ENCODE measurements at places on chromosomes 1 and 21.
A peak's percentile ranks its signal among the peaks of the same experiment; 100 is the strongest.

GRCh38 chr1:117967477-117967876, 37.9 kb downstream of the WDR3 start:
- DNase-seq: no peak

GRCh38 chr1:230117694-230118093, 50.7 kb downstream of the GALNT2 start:
- DNase-seq: no peak

DNA sequence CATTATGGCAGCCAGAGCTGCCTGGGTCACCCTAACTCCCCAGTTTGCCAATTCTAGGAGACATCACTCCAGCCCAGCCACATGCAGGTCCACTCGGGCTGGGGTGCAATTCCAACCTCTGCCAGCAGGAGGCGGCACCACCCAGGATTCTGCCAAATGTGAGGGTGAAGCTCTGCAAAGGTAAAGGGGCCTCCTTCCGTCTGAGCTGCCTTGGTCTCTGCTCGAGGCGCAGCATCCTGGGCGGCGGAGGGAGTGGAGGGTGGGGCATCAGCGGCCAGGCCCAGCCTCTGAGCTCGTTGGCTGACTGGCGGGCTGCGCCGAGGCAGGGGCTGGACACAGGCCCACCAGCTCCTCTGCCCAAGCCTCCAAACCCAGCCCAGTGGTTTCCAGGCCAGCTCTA, 63.8 kb downstream of the ARHGEF16 start:
- no peak for DNase-seq

GRCh38 chr1:107413546-107413945, 272.7 kb downstream of the NTNG1 start:
- DNase-seq: no peak

DNA sequence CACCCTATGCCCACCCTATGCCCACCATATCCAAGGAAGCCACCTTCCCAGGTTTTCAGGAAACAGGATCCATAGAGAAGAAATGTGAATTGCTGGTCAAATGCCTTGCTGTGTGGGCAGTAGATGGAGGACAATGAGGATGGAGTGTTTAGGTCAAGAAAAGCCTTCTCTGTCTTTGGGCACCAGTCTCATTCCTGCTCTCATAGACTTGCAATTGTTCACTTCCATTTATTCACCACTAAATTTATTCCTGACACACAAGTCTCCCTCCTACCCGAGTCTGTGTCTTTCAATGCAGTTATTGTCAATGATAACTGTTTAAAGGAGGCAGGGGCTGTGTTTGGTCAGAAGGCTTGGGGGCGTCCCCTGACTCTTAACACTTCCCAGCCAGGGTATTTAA, 48.0 kb upstream of the ITPKB start:
- no peak for DNase-seq

GRCh38 chr1:204410688-204411450, 748 bp downstream of the PPP1R15B start:
- DNase-seq: no peak

GRCh38 chr1:95353194-95353593, 119.2 kb downstream of the RWDD3 start:
- DNase-seq: peak; percentile 100

GRCh38 chr1:72283307-72284083, 1.2 kb upstream of the NEGR1 start:
- peak; percentile 66 for DNase-seq

DNA sequence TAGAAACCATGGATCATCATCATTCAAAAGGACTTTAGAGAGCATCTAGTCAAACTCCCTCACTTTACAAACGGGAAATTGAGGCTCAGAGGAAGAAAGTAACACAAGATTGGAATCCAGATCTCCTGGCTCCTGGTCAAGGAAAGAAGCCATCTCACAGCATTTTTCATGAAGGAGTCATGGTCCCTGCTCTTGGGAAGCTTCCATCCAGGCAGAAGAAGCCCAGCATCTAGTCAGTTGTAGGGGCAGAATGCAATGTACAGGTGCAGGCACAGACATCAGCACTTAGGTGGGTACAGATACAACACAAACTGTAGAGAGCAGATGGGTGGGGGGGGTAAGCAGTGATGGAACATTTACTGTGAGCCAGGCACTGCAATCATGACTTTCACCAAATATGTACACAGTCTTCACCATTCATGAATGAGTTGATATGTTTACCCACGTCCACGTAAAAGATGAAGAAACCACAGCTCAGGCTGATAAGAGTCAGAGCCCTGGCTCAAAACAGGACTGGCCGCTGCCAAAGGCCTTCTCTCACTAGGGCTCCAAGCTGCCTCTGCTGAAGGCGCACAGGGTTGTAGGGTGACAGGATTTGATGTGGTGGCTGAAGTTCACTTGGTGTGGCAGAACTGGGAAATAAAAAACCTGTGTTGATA, 44.0 kb downstream of the OPTC start:
- DNase-seq: peak; percentile 80

- DNase-seq: no peak
Observed at GRCh38 chr1:156877433-156878170, 15.9 kb upstream of the PEAR1 start.

DNA sequence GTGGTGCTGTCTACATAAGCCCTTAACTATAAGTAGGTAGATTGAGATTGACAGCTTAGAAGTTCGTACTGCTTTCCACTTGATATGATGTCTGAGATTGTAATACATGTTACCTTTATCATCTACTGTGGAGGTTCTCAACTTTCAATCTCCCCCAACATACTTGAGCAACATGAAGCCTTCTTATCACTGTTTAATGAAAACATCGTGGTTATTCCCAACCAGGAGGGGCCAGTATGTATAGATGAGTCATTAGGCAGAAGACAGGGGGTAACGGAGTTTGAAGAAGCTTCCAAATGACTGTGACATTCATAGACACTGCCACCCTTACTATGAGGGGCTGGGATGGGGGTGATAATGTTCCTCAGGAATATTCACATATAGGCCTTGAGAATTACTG, 36.0 kb downstream of the CENPF start:
- no peak for DNase-seq

GRCh38 chr21:26225046-26225445, 54.5 kb upstream of the APP start:
- no peak for DNase-seq

- DNase-seq: no peak
Observed at GRCh38 chr1:29122682-29123052, 1.0 kb downstream of the TMEM200B start.

- DNase-seq: peak; percentile 26
Observed at GRCh38 chr1:177385760-177386698, 215.3 kb downstream of the BRINP2 start.

DNA sequence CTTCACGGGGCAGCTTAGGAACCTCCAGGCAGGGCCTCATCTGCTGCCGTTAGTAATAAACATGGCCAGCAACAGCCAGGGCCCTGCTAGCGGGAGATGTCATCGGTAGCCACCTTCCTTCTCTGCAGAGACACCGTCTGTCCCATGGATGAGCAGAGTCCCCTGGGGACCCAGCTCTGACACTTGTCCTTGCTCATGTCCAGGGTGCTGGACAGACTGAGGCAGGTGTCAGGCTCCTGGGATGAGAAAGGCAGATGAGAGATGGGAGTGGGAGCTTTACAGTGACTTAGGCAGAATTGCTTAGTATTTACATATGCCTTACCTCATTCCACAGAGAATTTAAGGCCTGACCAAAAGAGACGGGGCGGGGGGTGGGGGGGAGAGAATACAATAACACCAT, 25.0 kb downstream of the CAPN2 start:
- DNase-seq: no peak

- DNase-seq: no peak
Observed at GRCh38 chr1:116708255-116708900, 40.8 kb upstream of the IGSF3 start.

- no peak for DNase-seq
Observed at GRCh38 chr21:26939601-26940111, 27.2 kb downstream of the ADAMTS5 start.

DNA sequence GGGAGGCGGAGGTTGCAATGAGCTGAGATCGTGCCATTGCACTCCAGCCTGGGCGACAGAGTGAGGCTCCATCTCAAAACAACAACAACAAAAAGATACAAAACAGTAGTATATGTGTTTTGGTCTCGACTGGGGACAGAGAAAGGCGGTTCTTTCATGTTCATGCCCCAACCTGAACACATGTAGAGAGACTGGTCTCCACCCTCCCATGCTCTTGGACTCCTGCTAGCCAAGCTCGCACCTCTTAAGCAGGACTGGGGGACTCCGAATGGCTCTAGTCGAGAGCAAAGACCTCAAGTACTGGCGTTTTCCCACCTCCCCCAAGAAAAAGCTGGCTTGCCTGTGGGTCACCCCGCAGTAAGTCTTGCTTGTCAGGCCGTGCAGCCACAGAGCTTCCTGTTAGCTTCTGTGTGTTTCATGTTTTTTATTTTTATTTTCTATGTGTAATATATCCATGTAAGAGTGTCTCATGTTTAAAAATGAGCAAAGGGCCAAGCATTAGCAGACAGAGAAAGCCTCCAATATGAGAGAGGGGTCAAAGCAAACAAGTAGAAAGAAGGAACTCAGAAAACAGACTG, 91.6 kb downstream of the SCCPDH start:
- DNase-seq: no peak

- DNase-seq: no peak
Observed at GRCh38 chr1:209428241-209428921, 155.1 kb upstream of the CAMK1G start.

GRCh38 chr1:30484668-30485067, 238.7 kb downstream of the MATN1 start:
- DNase-seq: no peak

GRCh38 chr1:221794079-221794670, 52.3 kb upstream of the DUSP10 start:
- DNase-seq: no peak

DNA sequence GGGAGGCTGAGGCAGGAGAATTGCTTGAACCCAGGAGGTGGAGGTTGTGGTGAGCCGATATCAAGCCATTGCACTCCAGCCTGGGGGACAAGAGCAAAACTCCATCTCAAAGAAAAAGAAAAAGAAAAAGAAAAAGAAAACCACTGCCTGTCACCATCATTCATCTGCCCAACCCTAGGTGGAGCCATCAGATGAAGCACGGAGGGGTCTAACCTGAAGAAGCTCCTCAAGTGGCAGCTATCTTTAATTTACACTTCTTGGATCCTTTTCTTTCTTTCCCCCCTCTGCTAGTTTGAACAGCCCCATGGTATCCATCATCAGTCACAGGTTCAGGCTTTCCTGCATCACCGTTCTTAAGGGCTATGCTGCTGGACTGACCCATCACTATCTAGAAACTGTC, 57.0 kb downstream of the PLEKHA6 start:
- DNase-seq: no peak

GRCh38 chr1:93635614-93636543, 45.8 kb downstream of the BCAR3 start:
- DNase-seq: no peak

- no peak for DNase-seq
Observed at GRCh38 chr1:208807446-208808127, 563.4 kb upstream of the PLXNA2 start.

- no peak for DNase-seq
Observed at GRCh38 chr1:151887028-151887427, 22.3 kb downstream of the THEM4 start.

- no peak for DNase-seq
Observed at GRCh38 chr1:165647970-165648369, 16.9 kb downstream of the MGST3 start.

- peak; percentile 73 for DNase-seq
Observed at GRCh38 chr1:155938220-155938627, 3.2 kb upstream of the RXFP4 start.

DNA sequence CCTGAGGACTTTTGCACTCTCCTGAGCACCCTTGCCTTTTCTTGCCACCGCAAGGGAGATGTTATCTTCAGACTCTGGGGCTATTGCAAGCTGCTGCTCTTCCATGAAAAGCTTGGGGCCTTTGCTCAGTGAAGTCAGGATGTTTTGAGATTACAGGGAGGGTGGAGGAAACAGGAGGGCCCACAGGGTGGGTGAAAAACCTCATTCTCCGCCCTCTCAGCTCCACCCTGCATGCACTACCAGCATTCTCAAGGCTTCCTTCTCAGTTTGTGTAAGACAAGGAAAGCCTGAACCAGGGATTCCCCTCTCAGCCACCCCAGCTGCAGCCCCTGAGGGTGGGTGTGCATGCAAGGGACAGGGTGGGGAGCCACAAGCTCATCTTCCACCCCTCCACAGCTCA, 25.8 kb upstream of the ZNF648 start:
- DNase-seq: no peak

DNA sequence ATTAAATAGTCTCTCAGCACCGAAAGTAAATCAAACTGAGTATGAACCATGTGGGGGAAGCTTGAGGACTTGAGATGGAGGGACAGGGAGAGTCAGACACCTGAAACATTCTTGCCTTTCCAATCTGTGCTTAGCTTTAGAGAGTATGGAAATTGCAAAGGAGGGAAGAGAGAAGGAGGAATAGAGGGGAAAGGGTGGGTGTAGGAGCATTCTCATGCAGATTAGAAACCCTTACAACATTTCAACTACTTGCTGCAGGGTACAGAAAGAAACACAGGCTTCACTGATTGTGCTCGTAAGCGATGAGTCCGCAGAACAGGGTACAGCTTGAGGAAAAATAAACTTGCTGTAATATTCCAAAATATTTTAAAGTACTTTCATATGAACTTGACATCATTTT, 73.8 kb downstream of the NIBAN1 start:
- no peak for DNase-seq

DNA sequence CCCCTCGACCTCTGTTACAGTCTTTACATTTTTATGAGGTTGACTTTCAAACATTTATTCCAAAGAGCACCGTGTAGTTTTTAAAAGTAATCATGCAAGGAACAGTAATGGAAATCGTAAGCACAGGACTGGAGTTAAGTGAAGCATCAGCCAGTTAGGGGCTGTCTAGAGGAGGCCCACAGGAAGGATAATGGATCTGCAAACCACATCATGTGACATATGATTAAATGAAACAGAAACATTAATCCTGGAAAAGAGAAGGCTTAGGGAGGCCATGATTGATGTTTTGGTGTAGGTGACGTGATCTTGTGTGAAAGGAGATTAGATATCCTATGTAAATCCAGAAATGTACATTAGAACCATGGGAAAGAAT, 25.0 kb downstream of the RGS7 start:
- DNase-seq: no peak

GRCh38 chr1:10604966-10605365, 130.2 kb downstream of the PEX14 start:
- no peak for DNase-seq

DNA sequence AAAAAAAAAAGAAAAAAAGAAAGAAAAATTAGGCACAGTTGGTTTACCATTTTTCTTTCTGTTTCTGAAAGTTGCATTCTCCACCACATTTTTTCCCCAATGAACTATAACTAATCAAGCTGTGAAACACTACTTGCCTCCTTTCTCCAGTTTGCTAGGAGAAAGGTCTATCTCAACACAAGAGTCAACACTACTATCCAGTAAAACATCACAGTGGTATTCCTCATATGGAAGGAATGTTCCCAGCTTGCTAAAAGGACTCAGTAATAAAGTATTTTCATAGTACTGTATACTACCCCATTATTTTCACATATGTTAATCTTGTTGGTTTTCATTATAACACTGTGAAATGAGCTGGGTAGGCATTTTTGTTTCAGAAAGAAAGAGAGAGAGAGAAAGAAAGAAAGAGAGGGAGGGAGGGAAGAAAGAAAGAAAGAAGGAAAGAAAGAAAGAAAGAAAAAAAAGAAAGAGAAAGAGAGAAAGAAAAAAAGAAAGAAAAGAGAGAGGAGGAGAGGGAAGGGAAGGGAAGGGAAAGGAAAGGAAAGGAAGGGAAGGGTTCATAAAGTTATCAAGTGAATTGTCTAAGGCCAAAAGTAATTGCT, 7.9 kb downstream of the PTGER3 start:
- DNase-seq: no peak

Data from DMS153 (cell line).